ENCODE measurements at places on chromosomes 5 and 9. TPM values are rescaled to one million over a fixed set of nuclear protein-coding genes. Genes with fewer than 3 reads are reported as not detected.

The CCIN gene
- 0.80 TPM for total RNA-seq

The TMC1 gene
- total RNA-seq: under 0.01 TPM

The CDX1 gene
- total RNA-seq: not detected

The LHX3 gene
- not detected for total RNA-seq

The FBP2 gene
- not detected for total RNA-seq

The BARHL1 gene
- total RNA-seq: not detected

The CEP120 gene
- 23.3 TPM for total RNA-seq

The DYNC2I2 gene
- total RNA-seq: 23.7 TPM

The RFESD gene
- 3.4 TPM for total RNA-seq

The HTR1A gene
- not detected for total RNA-seq

The HTR4 gene
- total RNA-seq: 0.66 TPM

The NXNL2 gene
- total RNA-seq: 10.5 TPM

DNA sequence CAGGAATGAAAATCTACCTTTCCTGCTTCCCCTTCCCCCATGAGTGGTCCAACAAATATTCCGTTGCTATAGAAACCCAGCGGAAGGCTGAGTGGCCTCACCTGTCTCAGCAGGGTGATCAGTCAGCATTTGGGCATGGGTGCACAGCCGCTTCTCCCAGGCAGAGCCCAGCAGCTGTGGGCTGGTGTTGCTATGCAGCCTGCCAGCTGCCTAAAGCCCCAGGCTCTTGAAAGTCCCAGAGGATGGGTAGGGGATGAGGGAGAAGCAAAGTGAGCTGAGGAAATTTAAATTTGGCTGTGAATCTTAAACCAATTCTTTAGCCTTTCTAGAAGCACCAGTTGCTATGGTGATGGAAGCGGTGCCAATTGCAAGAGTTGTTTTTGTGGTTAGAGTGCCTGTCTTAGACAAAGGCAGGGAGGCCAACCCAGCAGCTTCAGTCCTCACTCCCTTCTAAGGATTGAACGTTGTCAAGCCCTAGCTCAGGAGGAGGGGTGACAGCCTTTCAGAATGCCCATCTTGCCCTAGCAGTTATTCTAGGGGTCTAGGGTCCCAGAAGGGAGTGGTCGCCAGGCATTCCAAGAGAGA lies 151.5 kb upstream of the PITX1 start:
- no peak overlapping the region for H3K4me3 ChIP-seq
- no peak for DNase-seq
- peaks cover 9% of the 10 kb centered on the region for H3K27me3 ChIP-seq
- H3K4me1 ChIP-seq: no peaks in the 10 kb centered on the region

DNA sequence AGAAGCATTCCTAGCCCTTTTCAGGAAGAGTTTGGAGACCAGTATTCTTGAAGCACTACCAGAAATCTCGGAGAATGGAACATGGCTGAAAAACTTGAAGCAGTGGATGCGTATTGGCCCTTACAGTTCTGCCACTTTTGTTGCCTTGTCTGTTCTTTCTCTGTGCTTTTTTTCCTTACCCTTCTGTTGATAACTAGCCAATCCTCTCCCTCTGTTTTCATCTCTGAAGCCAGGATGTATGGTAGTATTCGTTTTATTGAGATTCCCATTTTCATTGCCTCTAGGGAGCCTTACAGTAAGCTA lies 564 bp upstream of the CCNH start:
- H3K27ac ChIP-seq: peak overlapping the region; percentile 97
- no peaks in the 10 kb centered on the region for H3K27me3 ChIP-seq
- DNase-seq: no peak
- no peaks in the 10 kb centered on the region for H3K4me1 ChIP-seq
- no peaks in the 10 kb centered on the region for H3K36me3 ChIP-seq

- H3K27me3 ChIP-seq: no peaks in the 10 kb centered on the region
- no peak for DNase-seq
- no peak overlapping the region for H3K4me3 ChIP-seq
Measured at GRCh38 chr9:95284162-95285080, 33.1 kb downstream of the FANCC start.

DNA sequence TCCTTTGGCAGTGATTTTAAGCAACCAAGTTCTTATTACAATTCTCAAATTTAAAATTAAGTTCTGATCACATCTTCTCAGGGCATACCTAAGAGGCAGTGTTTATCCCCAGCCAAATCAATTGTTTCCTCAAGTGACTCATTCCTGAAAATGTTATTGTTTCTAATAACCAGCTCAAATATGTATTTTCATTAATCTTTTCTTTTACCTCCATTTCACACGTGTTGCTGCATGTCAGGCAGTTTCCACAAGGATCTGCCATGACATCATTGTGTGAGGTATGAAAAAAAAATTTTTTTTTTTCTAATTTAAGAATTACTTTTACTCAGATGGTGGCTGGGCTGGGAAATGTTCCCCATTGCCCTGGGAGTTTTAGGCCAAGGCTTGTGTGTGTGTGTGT lies 113.0 kb upstream of the NTRK2 start:
- H3K4me3 ChIP-seq: no peak overlapping the region
- no peak overlapping the region for H3K27ac ChIP-seq
- H3K27me3 ChIP-seq: no peaks in the 10 kb centered on the region
- no peaks in the 10 kb centered on the region for H3K36me3 ChIP-seq
- DNase-seq: no peak

- no peak overlapping the region for H3K4me3 ChIP-seq
- H3K27me3 ChIP-seq: no peaks in the 10 kb centered on the region
- H3K36me3 ChIP-seq: no peaks in the 10 kb centered on the region
- no peaks in the 10 kb centered on the region for H3K4me1 ChIP-seq
Measured at GRCh38 chr9:97924386-97924785, 2.1 kb upstream of the TRMO start.

DNA sequence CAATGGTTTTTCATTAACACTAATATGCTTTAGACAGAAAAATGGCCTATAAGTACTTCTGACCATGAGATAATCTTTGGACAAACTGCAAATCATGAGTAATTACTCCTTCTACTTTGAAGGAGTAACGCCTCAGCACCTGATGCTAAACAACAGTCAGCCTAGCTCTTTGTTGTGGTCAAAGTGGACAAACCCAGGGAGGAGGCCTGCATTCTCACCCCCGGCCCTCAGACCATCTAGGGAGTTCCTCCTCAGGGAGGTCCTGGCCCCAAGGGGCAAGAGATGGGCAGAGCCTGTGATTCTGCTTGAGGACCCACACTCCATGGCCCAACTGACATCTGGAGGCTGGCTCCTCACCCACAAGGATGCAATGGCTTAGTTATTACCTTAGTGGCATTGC lies 48.2 kb upstream of the ANGPTL2 start:
- H3K4me3 ChIP-seq: no peak overlapping the region
- H3K4me1 ChIP-seq: no peaks in the 10 kb centered on the region
- H3K27me3 ChIP-seq: no peaks in the 10 kb centered on the region
- no peak for DNase-seq

DNA sequence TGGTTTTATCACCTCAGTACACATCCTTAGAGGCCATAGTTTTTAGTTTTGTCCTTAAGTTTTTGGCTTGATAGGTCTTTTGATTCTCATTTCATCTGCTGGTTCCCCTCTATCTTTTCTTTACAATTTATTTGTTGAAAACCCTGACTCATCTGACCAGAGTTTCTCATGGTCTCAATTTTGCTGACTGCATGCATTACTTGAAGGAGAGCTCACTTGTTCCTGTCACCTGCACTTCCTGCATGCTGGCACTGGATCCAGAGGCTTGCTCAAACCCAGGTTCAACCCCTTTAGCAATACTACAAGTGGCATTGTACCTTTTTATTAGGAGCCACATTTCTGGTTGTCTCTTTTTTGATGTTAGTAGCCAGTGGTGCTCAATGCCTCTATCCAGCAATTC lies 26.7 kb downstream of the FBXO10 start:
- H3K4me3 ChIP-seq: no peak overlapping the region
- DNase-seq: no peak
- no peaks in the 10 kb centered on the region for H3K27me3 ChIP-seq
- H3K27ac ChIP-seq: no peak overlapping the region
- no peaks in the 10 kb centered on the region for H3K4me1 ChIP-seq

DNA sequence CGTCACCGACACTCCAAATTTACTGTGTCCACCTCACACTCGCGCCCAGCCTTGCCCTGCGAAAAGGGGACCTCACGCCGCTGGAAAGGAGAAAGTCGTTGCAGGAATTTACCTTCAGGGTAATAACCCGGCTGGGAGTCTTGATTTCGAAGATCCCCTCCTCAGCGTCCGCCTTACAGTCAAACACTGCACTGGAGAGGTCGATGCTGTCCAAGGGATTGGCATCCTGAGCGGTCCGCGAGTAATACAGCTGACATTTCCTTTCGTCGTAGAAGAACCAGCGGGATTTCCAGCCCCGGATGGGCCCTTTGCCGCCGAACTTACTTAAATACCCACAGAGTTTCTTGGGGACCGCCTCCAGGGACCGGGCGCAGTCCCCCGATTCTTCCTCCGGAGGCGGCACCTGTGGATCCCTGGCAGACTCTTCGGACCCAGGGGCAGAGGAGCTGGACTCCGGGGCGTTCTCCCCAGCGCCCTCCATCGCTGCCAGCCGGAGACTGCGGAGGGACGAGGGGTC lies 330 bp downstream of the TBC1D2 start:
- peaks cover 7% of the 10 kb centered on the region for H3K4me1 ChIP-seq
- peak overlapping the region; percentile 91 for H3K4me3 ChIP-seq
- H3K27ac ChIP-seq: peak overlapping the region; percentile 95
- no peaks in the 10 kb centered on the region for H3K36me3 ChIP-seq
- DNase-seq: peak; percentile 54

GRCh38 chr5:149363358-149363757 lies 5.5 kb downstream of the PCYOX1L start:
- no peaks in the 10 kb centered on the region for H3K4me1 ChIP-seq
- no peaks in the 10 kb centered on the region for H3K36me3 ChIP-seq
- no peak overlapping the region for H3K4me3 ChIP-seq
- no peak overlapping the region for H3K27ac ChIP-seq
- no peaks in the 10 kb centered on the region for H3K27me3 ChIP-seq
- DNase-seq: no peak

DNA sequence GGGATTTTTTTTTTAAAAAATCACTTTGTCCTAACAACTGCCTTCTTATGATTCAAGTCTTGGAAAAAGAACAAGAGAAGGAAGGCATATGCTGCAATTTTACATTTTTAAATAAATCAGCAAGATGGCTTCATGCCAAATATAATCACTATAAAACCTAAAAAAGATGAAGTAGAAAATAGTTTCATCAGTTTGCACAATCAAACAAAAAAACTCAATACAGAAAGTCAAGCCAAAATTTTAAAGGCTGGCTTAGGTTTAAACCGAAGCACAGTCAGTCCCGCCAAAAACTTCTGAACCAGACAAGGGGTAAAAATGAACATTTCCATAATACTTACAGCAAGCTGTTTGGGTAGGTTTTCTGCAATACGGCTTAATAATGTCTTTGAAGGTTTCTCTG lies 57.3 kb downstream of the ZFR start:
- DNase-seq: no peak
- H3K27me3 ChIP-seq: no peaks in the 10 kb centered on the region
- H3K27ac ChIP-seq: no peak overlapping the region
- no peaks in the 10 kb centered on the region for H3K4me1 ChIP-seq
- peaks cover 11% of the 10 kb centered on the region for H3K36me3 ChIP-seq
- H3K4me3 ChIP-seq: no peak overlapping the region

DNA sequence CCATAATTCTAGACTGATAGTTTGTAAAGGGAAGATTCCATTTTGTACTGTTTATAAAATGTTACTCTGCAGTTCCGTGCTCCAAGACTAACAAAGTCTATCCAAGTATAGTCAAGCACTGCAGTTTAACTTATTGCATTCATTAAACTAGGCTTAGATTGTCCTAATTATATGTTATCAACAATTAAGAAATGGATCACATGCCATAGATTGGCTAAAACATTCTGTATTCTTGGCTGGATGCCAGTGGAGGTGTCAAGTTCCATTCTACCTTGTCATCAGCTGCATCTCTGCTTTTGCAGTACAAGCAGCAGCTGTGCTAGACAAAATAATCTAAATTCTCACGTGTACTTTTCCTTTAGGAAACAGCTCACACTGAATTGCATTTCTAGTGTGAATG lies 69.4 kb upstream of the MEF2C start:
- no peak for DNase-seq
- H3K27ac ChIP-seq: no peak overlapping the region
- no peaks in the 10 kb centered on the region for H3K27me3 ChIP-seq
- no peak overlapping the region for H3K4me3 ChIP-seq

GRCh38 chr9:132235125-132235524 lies 73.3 kb downstream of the NTNG2 start:
- H3K27me3 ChIP-seq: no peaks in the 10 kb centered on the region
- H3K36me3 ChIP-seq: no peaks in the 10 kb centered on the region
- no peak overlapping the region for H3K27ac ChIP-seq
- H3K4me3 ChIP-seq: no peak overlapping the region
- no peak for DNase-seq

DNA sequence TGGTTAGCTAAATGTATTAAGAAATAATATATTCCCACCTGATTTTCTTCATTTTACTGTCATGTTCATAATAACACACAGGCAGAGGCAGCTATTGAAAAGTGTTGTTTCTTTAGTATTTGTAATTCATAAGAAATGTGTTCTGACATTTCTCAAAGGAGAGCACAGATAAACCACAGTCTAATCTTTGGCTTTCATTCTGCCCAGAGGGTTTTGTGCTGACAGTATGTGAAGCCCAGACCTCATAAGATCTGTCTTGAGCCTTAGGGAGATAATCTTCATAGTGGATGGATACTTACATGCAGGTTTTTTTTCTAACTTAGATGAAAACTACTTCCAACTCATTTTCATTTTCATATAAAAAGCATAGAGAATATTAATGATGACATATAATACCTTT lies 206.1 kb downstream of the CHSY3 start:
- H3K27me3 ChIP-seq: no peaks in the 10 kb centered on the region
- H3K36me3 ChIP-seq: no peaks in the 10 kb centered on the region
- H3K4me1 ChIP-seq: no peaks in the 10 kb centered on the region
- no peak overlapping the region for H3K4me3 ChIP-seq
- no peak for DNase-seq
- no peak overlapping the region for H3K27ac ChIP-seq

DNA sequence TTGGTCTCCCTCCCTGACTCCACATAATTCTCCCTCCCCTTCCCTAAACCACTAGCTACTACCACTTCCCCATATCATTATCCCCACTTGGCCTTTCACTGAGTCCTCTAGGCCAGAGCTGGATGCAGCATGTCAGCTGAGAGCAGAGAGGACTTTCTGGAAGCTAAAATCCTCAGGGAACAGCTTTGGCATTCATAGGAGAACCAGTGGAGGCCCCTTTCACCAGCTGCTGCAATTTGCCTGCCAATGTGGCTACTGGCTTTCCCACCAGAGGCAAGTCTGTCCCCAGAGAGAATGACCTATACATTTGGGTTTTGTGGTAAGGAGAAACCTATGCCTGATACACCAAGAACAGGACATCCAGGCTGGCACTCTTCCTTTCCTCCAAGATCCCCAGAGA lies 14.4 kb downstream of the FAM219A start:
- no peaks in the 10 kb centered on the region for H3K36me3 ChIP-seq
- H3K4me3 ChIP-seq: no peak overlapping the region
- no peak for DNase-seq
- H3K27me3 ChIP-seq: no peaks in the 10 kb centered on the region

- DNase-seq: no peak
- H3K27me3 ChIP-seq: no peaks in the 10 kb centered on the region
- no peaks in the 10 kb centered on the region for H3K4me1 ChIP-seq
- H3K4me3 ChIP-seq: no peak overlapping the region
- no peaks in the 10 kb centered on the region for H3K36me3 ChIP-seq
Measured at GRCh38 chr9:111178331-111179055, 140.2 kb upstream of the LPAR1 start.
